ENCODE measurements at places on chromosomes 12 and 14.

DNA sequence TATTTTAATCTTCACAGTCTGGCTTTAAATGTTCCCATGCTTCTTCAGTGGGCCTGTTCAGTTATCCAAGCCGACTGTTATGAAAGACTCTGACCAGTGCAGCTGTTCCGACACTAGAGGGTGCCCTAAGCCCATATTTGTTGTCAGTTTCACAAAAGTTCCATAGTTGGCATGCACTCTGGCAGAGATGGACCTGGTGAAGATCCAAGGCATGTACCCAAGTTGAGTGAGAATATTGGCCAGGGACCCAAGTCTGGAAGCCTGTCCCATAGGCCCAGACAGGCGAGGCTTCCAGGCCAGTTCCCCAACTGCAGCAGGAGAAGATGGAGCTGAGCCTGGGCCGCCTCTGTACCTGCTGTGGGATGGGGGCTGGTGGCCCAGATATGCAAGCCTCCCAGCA, 27.4 kb upstream of the GUCY2C start:
- no peak for DNase-seq

GRCh38 chr14:21631084-21631483, 3.7 kb downstream of the OR10G2 start:
- no peak for DNase-seq

- DNase-seq = no peak
These were observed 8.2 kb upstream of the CRADD start for GRCh38 chr12:93668919-93669418.

- no peak for DNase-seq
These were observed 49.3 kb downstream of the TRPV4 start for GRCh38 chr12:109783965-109784244.

GRCh38 chr14:100670753-100671049, 56.0 kb upstream of the DLK1 start:
- DNase-seq = no peak

DNA sequence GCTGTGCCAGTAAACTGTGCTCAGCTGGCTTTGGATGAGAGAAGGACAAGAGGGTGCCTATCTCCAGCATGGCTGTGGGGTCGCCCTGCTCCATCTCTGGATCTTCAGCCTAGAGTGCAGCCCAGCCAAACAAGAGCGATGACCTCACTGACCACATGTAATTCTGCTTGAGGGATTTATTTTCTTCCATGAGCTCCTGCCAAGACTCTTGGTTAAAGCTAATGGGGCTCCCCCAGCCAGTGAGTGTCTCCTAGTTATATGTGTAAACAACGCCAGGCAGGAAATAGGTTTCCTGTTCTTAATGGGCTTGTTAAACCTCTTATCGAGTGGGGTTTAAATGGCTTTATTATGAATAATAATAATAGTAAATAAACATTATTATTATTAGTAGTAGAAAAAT, 397.2 kb downstream of the NRXN3 start:
- DNase-seq = no peak

- no peak for DNase-seq
These were observed 16.3 kb upstream of the MDM1 start for GRCh38 chr12:68348419-68348818.

- no peak for DNase-seq
These were observed at the start of gene SYT10 for GRCh38 chr12:33439587-33440011. Gene SYT10 (minus strand): TSS chr12:33439819. CDS start chr12:33439522, 297 bp downstream.

GRCh38 chr12:58888131-58888783, 32.0 kb downstream of the LRIG3 start:
- DNase-seq = no peak

- DNase-seq = no peak
These were observed 55.2 kb upstream of the TMEM263 start for GRCh38 chr12:106900554-106900953.

DNA sequence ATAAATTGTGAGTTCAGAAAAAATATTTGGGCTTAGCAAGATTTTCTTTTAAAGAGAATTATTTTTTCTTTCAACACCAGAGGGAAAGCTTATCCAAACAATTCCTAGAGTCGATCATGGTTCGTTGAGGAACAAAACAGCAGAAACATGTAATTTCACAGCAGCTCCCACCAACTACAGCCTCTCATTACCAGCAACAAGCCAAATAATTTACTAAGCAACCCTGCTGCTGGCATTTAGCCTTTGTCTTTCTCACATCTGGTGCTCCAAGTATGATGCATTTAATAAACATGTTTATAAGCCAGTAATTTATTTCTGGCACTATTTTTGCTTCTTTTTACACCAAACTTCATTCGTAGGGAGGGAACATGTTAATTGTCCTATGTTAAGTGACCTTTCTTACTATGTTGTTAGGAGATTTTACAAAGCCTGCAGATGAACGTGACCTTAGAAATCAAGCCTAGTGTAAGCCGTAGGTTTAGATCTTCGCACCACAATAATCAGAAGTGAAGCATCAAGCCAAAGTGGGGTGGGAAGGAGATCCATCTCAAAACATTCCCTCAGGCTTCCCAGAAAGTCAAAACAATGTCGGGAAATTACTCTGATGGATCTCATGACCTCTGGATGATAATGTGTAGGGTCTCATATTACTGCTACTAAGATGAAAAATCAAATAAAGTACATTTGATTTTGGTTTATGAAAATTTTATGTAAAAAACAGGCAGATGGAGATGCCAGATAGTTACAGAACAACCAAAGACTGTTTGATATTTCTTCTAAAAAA, 128.4 kb downstream of the RPAP3 start:
- no peak for DNase-seq

GRCh38 chr14:83899706-83900105, 1630.2 kb upstream of the FLRT2 start:
- no peak for DNase-seq

DNA sequence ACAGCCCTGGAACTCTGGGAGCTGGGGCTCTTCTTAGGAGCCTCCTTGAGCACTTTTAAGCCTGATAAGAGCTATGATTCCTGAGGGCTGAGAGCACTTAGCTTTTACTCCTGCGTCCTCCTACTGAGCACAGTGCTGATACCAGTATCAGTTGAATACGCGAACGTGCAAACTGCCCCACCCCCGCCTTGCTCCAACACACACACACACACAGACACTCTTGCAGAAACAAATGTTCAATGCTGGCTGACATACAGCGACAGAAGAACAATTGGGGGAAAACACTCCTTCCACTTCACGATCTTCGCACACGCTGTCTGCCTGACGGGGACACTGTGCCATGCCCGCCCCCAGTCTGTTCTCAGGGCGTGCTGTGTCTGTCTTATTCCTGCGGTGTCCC, 57.2 kb upstream of the DLK1 start:
- no peak for DNase-seq

- DNase-seq = no peak
These were observed 105.3 kb upstream of the HECTD1 start for GRCh38 chr14:31312934-31313333.

- DNase-seq = no peak
These were observed 534.3 kb downstream of the VRK1 start for GRCh38 chr14:97331526-97331925.
